Natural killer cell treated with Interleukin-12 subunit alpha and Interleukin-12 subunit beta and Interleukin-15 and Interleukin-18, amount 100 ng/mL, for 72 hours (primary cell): ENCODE measurements at places on chromosomes 7 and 10. TPM values are rescaled to one million over a fixed set of nuclear protein-coding genes. Genes with fewer than 3 reads are reported as not detected.

GRCh38 chr10:59019603-59020002 lies 156.8 kb upstream of the PHYHIPL start:
- DNase-seq: no peak

DNA sequence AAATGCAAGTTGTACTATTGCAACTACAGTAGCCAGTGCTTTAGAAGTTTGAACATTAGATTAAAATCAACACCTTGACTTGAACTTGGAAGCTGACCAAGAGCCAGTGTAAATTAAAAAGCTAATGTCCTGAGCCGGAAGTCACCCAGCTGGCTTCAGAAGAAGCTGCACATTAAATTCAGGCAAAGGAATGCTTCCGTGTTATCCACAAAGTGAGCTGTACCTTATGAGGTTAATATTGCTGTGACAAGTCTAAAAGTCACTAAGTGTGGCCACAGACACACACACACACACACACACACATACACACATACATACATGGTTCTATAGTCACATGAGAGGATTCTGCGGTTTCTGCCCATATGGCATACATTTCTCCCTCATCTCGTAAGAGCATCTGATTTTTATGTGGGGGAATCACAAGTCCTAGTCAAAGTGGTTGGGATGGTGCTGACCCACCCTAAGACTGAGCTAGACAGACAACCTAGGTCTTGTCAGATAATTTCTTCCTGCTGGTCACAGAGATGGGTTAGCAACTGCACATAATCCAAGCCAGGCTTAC lies 612.9 kb downstream of the SORCS1 start:
- no peak for DNase-seq

DNA sequence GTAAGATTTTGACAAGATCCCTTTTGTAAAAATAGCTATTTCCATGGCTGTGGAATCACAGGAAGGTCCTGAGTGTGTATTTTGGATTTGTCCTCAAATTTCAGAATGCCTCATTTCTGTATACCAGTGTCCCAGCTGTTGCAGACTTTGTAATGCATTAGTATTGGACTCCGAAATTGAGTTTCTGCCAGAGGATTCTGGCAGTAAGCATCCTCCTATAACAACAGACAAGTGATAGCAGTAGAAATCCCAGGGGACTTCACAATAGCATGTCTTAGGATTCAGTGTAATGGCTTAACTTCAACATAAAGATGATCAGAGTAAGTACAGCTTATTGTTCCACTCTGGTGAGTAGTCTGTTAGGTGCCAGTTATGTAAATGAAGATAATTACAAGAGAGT lies 104.6 kb downstream of the FOXP2 start:
- no peak for DNase-seq

DNA sequence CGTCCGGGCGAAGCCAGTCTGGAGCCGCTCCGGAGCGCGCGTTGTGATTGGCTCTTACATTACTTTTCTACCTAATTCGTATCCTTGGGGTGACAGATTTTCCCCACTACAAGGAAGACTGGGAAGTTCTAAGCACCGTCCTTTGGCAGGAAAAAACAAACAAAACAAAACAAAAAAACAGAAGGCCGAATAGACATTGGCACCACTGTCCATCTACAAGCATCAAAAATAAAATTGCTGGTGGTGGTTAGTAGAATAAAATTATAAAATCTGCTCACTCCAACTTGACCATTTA lies 651 bp upstream of the SKAP2 start:
- no peak for DNase-seq

- no peak for DNase-seq
Observed at GRCh38 chr7:50367570-50367969, 63.1 kb downstream of the IKZF1 start.

DNA sequence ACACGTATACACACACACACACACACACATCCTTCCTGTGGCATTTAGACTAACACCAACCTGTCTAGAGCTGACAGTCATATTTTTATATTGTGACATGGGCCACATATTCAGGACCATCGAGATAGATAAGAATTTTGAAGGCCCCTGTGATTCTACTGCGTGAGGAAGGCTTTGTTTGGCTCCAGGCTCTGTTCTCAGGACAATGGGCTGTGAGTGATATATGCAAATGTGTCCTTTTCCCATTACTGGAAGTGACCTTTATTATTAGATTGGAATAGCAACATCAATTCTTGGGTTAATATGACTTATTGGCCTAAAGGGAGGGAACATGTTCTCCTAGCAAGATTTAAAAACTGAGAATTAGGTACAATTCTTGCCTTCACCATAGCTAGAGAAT lies 156.1 kb downstream of the SPAG6 start:
- DNase-seq: no peak

- no peak for DNase-seq
Observed at GRCh38 chr7:159139639-159140038, 5.0 kb downstream of the VIPR2 start.

DNA sequence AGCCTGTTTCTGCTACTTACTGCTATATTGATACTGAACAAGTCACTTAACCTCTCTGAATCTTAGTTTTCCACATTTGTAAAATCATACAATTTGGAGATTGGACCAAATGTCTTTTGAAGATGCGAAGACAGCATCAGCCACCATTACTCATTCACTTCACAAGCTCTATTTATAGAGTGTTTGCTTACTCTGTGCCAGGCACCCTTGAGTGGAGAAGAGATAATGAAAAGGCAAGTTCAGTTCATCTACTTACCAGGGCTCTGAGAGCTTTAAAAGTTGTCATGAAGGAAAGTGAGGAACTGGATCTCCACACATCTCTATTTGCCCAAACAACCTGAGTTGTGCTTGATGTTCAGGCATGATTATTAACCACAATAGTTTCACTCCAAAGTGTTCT lies 277.5 kb downstream of the CSTF2T start:
- DNase-seq: no peak

DNA sequence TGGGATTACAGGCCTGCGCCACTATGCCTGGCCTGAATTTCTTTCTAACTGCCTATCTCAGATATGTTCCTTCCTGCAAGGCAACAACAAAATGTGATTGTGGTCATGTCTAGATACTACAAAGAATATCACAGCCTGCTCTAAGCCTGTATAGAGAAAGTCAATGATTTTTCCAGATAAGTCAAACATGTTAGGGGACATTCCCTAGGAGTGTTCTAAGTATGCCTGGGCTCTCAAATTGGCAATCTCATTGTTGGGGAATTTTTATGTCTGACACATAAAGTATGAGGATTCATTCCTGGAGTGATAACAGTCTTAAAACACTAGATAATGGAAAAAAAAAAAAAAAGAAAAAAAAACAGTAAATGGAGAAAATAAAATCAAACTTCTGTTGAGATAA lies 406.1 kb downstream of the GATA3 start:
- DNase-seq: no peak

BAIAP2L1 gene
- total RNA-seq: 1.1 TPM

RHOBTB1 gene
- total RNA-seq: 0.64 TPM
